Stimulated activated naive B cell treated with anti-CD40 and anti-IgM and Interleukin-4, amounts not matched to agents 10 μg/mL and 1 μg/mL and 100 μg/mL, for 72 hours (primary cell): ENCODE measurements at places on chromosomes 12 and 14.

GRCh38 chr12:93713060-93713459 lies 35.9 kb downstream of the CRADD start:
- no peak for DNase-seq

- no peak for DNase-seq
Measured at GRCh38 chr12:66428261-66428660, 126.0 kb downstream of the HELB start.

DNA sequence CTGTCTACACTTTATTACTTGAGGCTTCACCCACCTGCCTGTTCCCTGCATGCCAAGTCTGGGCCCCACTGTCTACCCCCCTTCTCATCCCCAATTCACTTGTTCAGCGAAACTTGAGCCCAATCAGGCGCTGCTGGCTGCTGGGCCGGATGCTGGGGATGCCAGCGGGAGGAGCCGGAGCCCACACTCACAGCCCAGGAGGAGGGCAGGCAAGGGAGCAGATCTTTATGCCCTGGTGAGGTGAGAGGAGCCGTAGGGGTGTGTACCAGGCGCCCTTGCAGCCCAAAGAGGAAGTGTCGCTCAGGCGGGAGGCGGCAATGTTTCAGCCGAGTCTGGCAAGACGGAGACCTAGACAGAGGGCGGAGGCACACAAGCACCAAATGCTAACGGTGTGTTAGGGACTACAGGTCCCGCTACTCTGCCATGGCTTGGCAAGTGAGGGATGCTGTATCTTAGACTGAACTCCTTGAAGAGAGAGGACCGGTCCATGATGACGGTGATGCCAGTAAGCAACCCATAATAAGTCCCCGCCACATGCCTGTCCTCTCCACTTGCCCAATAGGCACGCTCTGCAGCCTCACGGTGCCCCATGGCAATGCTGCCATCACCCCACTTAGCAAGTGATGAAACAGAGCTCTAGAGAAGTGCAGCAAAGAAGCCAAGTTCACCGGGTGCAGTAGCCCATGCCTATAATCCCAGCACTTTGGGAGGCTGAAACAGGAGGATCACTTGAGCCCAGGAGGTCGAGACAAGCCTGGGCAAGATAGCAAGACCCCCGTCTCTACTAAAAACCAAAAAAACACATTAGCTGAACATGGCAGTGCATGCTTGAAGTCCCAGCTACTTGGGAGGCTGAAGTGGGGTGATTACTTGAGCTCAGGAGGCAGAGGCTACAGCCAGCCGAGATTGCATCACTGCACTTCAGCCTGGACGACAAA lies 41.6 kb downstream of the LRRC74A start:
- peak; percentile 43 for DNase-seq

DNA sequence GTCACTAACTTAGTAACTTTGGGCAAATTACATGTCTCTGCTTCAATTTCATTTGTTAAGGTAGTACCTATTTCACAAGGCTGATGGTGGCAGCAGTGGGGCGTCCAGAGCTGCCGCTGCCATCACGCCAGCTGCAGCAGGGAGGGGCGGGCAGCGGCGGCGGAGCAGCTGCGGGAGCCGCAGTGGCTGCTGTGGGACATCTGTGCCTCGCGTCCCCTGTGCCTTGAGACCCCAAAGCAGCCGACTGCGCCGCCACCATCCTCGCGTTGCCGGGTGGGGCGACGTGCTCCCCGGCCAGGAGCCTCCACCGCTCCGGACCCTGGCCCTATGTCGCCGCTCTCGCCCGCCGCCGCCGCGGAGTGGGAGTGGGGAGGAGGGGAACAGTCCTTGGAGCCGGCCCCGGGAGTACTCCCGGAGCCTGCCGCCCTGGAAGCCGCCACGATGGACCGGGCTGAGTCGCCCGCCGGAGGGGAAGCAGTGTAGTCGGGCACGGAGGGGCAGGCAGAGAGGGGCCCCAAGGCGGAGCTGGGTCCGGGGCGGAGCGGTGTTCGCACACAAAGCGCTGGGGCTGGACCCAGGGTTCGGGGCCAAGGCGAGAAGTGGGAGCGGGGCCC lies 51.4 kb downstream of the A2M start:
- peak; percentile 42 for DNase-seq

DNA sequence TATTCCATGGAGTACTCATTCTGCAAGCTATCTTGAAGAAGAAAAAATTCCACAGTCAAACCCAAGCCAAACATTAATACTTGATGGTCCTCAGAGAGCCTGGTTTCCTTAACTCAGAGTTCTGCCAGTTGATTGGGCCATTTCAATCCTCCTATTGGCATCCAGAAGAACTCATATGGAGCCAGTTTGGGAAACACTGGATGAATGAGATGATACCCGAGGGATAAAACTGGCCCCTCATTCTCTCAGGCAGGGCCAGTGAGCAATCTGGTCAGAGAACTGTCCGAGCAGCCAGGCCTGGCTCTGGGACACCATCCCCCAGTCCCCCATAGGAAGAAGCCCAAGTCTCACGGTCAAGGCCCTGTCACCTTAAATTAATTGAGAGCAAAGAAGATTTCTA lies 48.8 kb downstream of the NUAK1 start:
- no peak for DNase-seq

DNA sequence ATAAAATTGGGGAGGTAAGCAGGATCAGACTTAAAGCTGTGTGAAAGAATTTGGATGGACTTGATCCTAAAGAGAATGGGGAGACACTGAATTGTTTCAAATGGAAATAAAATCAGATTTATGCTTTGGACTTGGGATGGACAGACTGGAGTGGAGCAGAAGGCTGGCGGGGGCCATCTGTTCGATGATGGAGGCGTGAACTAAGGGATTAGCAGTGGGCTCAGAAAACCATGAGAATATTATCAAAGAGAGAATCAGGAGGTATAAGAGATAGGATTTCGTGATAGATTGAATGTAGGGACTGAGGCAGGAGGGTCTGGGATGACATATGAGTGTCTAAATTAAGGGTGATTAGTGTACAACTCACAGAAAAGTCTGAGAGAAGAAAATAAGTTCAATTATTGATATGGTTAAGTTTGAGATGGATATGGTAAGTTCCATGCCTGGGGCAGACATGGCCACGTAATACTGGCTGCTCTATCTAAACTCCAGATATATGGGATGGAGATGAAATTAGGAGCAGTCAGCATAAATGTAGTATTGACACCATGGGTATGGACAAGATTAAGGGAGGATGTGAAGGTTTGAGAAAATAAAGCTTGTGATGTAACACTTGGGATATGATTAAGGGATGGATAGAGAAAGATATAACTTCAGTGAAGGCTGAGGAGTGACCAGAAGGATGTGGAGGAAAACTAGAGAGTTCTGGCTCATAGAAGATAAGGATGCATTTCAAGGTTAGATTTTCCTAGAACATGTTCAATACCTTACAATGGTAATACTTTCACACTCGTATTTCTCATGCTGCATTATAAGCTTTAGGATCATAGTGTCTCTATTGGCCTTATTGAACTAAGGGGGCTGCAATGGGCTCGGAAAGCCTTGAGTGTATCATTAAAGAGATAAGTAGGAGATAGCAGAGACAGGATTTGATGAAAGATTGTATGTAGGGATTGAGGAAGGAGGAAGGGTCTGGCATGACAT lies 1.0 kb upstream of the TSSK4 start:
- DNase-seq: no peak

GRCh38 chr12:114403011-114403689 lies 2.8 kb downstream of the TBX5 start:
- no peak for DNase-seq

DNA sequence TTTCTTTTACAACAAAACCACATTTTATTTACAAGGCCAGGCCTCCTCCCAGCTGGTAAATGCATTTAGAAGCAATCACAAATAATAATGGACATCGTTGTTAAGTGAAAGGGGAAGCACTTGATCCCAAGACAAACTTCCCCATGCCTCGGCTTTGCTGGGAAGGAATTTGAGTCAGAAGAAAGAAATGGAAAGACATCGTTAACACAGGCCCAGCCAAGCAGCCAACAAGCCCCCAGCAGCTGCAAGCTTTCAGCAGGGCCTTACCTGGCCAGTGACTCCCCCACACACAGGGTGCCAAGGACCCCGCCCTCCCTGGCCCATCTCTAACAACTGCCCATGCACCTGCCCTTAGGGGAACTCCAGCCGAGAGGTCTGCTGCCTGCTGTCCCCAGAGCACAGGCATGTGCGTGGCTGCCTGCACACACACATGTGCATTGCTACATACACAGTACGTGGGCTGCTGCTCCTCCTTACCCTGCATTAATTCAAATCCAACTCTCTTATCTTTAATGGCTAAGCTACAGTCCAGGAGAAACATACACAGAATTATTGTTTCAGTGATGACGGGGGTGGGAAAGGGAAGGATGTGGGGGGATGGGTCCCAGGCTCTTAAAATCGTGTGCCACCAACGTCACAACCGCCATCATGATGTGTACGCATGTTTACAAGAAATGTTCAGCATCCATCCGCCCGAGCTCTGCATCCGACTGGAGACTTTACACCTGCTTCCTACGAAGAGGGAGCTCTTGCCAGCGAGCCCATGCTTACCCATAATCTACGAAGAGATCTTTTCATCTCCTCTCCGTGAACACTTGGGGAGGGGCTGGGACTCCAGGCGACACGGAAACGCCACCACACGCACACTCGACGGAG lies 9.8 kb downstream of the BCL11B start:
- no peak for DNase-seq

DNA sequence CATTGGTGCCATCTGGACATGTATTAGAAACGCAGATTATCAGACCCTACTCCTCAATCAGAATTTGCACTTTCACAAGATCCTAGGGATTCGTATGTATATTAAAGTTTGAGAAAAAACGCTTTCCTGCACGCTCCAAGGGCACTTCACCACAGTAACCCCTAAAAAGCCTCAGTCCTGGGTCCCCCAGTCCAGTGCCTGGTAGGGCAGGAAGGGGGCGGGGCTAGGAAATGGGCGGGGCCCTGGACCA lies 369 bp downstream of the DEPDC4 start:
- DNase-seq: no peak

DNA sequence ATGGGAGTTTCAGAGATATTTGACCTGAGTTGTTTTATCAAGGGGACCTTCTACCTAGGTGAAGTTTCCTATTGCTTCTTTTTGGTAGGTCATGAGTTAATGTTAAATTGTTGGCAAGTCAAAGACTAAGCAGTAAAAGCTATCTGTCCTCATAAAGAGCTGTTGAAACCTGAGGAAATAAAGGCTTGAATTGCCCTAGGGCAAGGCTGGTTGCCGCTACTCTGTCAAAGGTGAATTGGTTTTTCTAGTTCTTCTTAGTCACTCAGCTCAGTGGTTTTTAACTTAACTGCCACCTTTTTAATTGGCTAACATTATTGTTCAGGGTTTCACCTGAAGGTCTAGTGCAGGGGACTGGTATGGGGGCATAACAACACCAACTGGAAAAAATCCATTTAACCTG lies 441.6 kb upstream of the FBXO33 start:
- no peak for DNase-seq

- no peak for DNase-seq
Measured at GRCh38 chr14:47526591-47527244, 148.7 kb downstream of the MDGA2 start.

DNA sequence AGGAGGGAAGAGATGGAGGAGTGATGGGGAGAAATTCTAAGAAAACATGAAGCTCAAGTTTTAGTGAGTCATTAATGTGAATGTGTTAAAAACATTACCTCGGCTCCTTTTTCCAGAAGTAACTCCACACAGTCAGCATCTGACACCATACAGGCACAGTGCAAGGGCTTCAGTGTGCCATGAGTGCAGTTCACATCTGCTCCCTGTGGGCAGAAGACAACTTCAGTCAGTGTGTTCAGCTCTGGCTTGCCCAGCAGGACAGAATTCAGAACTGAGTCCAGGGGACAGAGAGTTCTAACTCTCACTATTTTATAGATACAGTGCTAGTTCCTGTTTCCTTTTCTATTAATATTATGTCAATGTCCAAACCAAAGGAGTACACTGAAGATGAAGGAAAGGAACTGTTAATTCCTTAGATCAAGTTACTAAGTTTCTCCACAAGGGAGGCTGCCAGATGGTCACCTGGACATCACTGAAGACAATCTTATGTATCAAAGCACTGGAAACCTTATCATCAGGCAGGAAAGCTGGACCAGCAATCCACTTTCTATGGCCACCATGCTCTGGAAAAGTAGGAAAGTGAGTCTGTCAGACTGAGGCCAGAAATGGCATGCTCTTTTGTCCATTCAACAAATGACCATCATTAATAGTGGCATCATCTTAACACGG lies 6.1 kb downstream of the ASB8 start:
- no peak for DNase-seq

DNA sequence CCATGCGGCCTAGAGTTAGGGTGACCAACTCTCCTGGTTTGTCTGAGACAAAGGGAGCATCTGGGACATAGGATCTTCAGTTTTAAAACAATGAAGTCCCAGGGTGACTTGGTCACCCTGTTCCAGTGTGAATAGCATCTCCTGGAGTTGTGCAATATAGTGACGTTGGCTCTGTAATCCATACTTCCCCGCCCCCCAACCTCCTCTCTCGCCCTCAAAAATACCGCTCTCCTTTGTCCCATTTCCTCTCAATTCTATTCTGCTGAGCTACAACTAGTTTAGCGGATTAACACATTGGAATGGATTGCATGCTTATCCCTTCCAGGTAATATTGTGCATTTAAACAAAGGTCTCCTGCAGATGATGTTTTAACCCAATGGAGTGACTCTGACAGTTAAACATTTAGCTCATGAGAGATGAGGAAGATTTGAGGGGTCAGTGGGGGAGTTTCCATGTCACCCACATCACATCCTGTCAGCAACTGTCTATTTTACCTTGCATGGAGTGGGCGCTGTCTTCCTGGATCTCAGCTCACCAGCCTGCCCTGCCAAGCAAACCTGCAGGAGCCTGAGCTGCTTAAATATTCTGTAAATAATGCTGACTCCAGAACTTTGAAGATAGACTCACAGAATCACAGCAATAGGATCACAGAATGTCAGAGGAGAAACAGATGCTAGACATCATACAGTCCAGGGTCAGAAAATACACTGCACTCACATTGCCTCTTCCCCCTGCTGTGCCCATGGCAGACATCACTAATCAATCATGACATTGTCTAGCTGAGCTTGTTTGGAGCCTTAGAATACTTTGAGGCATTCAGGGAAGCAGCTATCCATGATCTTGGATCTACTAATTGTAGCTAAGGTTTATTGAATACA lies 43.0 kb downstream of the MAP1LC3B2 start:
- no peak for DNase-seq

DNA sequence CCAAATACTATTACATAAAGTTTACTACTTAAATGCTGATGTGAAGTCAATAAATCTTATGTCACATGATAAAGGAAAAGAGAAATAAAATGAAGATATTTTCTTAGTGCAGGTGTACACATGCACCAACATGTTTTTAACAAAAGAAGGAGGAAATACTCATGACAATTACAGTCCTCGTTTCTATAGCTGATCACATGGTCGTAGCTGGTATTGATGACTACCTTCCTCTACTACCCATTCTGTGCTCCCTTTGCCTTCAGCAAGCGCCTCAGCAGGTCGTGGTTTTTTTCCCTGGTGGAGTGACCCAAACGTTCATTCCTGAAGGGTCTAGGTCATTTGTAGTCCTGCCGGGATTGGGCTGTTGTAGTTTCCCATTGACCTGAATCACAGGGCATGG lies 25.4 kb upstream of the SLC10A1 start:
- no peak for DNase-seq
